WERI-Rb-1 (cell line): ENCODE measurements at places on chromosomes 7 and 10.

GRCh38 chr7:4017785-4018184 is 664.3 kb upstream of the FOXK1 start:
- no peak for DNase-seq

- no peak for DNase-seq
Measured at GRCh38 chr10:33227489-33227888, 107.0 kb downstream of the NRP1 start.

- DNase-seq: no peak
Measured at GRCh38 chr7:29315122-29315891, 120.7 kb downstream of the CHN2 start.

DNA sequence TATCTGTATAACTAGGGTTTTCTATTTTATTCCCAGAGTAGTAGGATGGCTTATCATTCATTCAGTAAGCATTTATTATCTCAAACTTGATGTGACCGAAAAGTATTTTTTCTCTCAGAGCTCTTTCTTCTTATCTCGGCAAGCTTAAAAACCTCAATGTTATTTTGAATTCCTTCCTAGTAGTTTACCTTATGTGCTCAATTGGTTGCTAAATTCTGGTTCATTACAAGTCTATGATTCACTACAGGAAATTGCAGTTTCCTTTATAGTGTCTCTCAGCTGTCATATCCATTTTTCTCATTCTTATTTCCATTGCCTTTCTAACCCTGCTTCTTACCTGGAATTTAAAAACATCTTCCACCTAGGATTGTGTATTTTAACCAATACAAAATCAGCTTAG is 12.6 kb upstream of the ICA1 start:
- DNase-seq: no peak

DNA sequence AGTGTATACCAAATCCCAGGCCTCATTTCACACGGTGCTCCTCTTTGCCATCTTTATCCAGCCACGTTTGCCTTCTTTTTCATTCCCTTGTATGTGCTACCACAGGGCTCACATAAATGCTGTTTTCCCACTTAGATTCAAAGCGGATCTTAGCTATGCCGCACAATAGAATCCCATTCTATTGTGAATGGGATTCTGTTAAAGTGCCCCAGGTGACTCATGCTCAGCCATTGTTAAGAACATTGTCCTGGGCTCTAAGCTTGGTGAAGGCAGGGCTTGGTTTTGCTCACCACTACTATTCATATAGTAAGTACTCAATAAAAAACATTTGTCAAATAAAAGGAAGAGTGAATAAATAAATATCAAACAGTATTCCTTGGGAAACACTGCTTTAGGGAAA is 72.3 kb upstream of the PHYHIPL start:
- DNase-seq: no peak
